ENCODE measurements at places on chromosomes 1 and 21. TPM values are rescaled to one million over a fixed set of nuclear protein-coding genes. Genes with fewer than 3 reads are reported as not detected.

- no peak for DNase-seq
Observed at GRCh38 chr1:17540255-17541001, 930 bp downstream of the ARHGEF10L start.

- DNase-seq = no peak
Observed at GRCh38 chr1:28447679-28448078, 58.2 kb upstream of the RCC1 start.

The DYRK3 gene
- polyA plus RNA-seq = 13.8 TPM

DNA sequence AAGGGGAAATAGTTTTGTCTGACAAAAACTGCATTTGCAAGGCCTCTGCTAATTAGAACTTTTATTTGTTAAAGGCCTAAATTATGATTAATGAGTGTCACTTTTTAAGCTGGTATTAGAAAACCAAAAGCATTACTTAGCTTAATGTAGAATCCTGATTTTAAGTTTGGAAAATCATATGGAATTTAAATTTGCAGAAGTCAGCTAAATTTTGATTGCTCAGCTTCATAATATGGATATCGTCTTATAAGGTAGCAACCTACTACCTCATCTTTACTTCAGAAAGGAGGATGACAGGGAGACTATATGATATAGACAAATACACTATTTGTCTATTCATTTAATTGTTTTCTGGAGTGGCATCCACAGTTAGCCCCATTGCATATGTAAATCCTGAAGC lies 114.0 kb downstream of the USP25 start:
- DNase-seq = no peak

Data from AG04450 (cell line).